ENCODE measurements at places on chromosomes 4 and X.

DNA sequence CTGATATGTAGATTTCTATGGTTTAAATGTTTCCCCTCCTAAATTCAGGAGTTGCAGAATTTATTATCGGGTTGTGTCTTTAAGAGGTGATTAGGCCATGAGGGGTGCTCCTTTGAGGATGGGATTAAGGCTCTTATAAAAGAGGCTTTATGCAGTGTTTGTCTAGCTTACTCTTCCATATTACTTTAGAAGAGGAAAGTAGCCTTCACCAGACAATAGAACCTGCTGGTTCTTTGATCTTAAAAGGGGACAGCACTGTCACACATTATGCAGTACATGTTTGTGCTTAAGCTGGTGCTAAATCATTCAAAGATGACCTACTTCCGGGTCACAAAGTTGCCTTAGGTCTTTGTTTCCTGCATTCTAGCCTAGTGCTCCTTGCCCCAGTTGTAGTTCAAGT, 81.0 kb downstream of the CPXCR1 start:
- no peak for DNase-seq

GRCh38 chrX:118964252-118964651, 10.2 kb upstream of the LONRF3 start:
- DNase-seq, result no peak

- DNase-seq, result peak; percentile 82
Measured at GRCh38 chr4:172850838-172851237, 317.8 kb upstream of the GALNT7 start.

GRCh38 chr4:3407171-3407771, 34.5 kb upstream of the HGFAC start:
- DNase-seq, result no peak

DNA sequence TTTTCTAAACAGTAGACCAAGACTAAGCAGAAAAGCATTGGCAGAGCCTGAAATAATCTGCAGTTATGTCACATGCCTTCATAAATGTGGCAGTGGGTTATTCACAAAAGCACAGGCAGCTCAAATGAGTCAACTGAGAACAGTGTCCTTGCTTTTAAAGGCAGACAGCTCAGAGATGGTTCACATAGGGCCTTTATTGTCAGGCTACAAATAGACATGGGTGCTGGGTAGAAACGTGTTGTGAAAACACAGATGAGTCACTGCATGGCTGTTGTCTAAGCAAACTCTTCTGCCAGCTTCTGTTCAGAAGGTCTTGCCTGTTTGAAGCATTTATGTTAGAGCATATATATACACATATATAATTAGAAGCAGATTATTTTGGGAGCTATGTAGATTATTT, 118.0 kb downstream of the SLC4A4 start:
- DNase-seq, result peak; percentile 91

DNA sequence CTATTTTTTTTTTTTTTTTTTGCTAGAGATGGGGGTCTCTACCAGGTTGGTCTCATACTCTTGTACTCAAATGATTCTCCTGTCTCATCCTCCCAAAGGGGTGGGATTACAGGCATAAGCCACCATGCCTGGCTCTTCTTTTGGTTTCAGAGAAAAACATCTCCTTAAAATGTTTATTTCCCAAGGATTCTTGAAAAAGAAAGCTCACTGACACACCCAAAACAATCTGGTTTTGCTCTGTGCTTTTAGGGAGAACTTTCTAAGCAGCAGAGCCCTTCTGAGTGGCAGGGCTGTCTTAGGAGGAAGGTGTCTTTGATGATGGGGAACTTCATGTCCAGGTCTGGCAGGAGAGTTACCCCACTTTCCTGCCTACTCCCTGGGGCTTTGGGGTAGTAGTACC, 1.2 kb downstream of the SOD3 start:
- DNase-seq, result no peak

GRCh38 chr4:122041312-122041711, 89.5 kb upstream of the TRPC3 start:
- no peak for DNase-seq

GRCh38 chrX:6019076-6019475, 209.6 kb downstream of the NLGN4X start:
- no peak for DNase-seq

DNA sequence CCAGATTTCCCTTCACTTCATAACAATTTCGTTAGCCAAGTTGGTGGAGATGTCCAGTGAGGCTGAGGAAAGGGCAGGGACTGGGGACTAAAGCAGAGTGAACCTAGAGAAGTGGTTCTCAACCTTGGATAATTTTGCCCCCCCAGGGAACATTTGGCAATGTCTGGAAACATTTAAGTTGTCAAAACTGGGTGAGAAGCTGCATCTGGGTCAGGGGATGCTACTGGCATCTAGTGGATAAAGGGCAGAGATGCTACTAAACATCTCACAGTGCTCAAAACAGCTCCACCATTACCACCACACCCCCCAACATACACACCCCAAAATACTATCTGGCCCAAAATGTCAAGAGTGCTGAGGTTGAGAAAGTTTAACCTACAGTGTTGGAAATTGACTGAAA, 32.0 kb upstream of the FGF16 start:
- DNase-seq, result peak; percentile 17

GRCh38 chr4:113823291-113823659, 61.7 kb upstream of the CAMK2D start:
- DNase-seq, result peak; percentile 8

- DNase-seq, result no peak
Measured at GRCh38 chrX:4193500-4194155, 480.2 kb upstream of the PRKX start.

- no peak for DNase-seq
Measured at GRCh38 chr4:6693231-6694176, at the start of gene S100P. Gene S100P, plus strand, starts transcription at chr4:6693878. Its CDS starts 55 bp downstream, at chr4:6693933.

- no peak for DNase-seq
Measured at GRCh38 chr4:122434285-122434684, 22.2 kb downstream of the IL2 start.

- peak; percentile 17 for DNase-seq
Measured at GRCh38 chr4:99507762-99508161, 3.1 kb upstream of the C4orf17 start.

- no peak for DNase-seq
Measured at GRCh38 chr4:83440148-83440814, 15.3 kb downstream of the HELQ start.

DNA sequence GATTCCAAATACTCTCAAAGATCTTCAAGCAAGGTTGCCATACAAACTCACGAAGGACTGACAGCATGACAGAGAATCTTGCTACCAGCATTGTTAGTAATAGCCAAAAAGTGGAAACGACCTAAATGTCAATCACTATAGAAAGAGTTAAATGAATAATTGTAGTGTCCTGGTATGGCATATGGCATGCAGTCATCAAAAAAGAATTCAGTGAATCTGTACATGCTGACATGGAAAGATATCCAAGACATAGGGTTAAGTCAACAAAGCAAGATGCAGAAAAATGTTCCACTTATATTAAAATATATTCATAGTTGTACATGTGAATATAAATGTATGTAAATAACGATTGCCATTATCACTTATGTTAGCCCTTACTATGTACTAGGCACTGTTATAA, 37.6 kb downstream of the SRPX2 start:
- peak; percentile 12 for DNase-seq

GRCh38 chrX:50211510-50211909, 6.9 kb downstream of the CCNB3 start:
- DNase-seq, result peak; percentile 17

GRCh38 chrX:87583679-87584078, 66.1 kb downstream of the KLHL4 start:
- no peak for DNase-seq

- no peak for DNase-seq
Measured at GRCh38 chr4:124936427-124936826, 223.9 kb upstream of the ANKRD50 start.

GRCh38 chrX:145848448-145848847, 30.8 kb downstream of the SLITRK2 start:
- no peak for DNase-seq

DNA sequence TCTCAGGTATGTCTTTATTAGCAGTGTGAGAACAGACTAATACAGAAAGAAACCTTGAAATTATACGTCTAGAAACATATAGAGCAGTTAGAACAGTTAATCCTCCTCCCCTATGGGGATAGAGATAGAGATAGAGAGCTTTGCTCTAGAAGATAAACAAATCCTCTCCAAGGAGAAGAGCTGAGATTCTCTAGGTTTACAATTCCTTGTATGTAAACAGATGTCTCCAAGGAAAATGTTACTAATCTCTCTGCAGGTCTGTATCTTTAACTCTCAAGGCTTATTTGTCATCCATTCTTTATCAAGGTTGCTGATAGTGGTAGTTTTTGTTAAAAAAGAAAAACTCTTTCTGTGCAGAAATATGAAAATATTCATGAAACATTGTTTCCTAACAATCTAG, 282.1 kb upstream of the GIMD1 start:
- no peak for DNase-seq

- no peak for DNase-seq
Measured at GRCh38 chr4:112156112-112156511, 10.9 kb downstream of the FAM241A start.

- DNase-seq, result no peak
Measured at GRCh38 chr4:79935274-79935673, 137.8 kb downstream of the ANTXR2 start.

DNA sequence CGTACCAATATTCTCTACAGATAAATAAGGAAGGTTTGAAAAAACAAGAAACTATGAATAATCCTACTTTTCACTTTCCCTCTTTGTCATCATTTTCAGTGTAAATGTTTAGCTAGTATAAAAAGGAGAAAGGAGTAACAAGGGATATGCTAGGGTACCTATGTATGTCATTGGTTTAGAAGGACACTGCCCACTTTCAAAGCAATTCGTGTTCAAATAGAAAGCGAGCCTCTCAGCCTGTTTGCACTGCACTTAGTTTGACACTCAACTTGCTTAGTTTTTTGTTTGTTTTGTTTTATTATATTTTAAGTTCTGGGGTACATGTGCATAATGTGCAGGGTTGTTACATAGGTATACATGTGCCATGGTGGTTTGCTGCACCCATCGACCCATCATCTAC, 21.6 kb upstream of the RXFP1 start:
- DNase-seq, result no peak

- DNase-seq, result no peak
Measured at GRCh38 chr4:80610199-80610598, 274.7 kb downstream of the CFAP299 start.

DNA sequence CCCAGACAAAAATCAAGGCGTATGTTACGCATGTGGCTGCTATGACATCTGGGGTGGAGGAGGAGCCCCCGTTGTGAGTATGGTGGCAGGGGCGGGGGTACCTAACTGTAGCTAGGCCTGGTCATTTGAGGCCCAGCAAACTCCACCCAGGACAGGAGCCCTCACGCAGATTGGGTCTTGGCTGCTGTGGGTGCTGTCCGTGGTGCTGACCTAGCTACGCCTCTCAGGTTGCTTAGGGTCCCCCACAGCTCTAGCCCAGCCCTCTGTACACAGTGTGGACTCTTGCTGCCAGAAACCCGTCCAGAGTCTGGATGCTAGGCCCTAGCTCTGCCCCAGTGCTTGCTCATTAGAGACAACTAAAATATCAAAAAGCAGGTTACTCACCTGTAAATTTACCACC, 146.7 kb upstream of the PSAPL1 start:
- DNase-seq, result peak; percentile 23

- peak; percentile 53 for DNase-seq
Measured at GRCh38 chr4:151291485-151291884, 14.5 kb downstream of the PRSS48 start.

DNA sequence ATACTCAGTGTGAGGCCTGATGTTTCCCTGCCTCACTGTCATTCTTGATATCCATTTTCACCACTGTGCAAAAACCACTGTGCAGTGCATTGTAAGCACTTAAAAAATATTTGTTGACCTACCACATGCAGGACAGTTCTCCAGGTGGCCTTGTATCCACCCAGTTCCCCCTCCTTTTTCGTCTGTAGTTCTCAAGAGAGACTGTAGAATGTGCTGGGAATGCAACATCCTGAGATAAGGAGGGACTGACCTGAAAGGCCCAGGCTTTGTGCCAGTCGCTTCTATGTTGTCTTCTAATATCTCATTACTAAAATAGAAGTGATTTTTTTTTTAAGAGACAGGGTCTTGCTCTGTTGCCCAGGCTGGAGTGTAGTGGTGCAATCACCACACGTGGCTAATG, 21.7 kb upstream of the PAQR3 start:
- no peak for DNase-seq

DNA sequence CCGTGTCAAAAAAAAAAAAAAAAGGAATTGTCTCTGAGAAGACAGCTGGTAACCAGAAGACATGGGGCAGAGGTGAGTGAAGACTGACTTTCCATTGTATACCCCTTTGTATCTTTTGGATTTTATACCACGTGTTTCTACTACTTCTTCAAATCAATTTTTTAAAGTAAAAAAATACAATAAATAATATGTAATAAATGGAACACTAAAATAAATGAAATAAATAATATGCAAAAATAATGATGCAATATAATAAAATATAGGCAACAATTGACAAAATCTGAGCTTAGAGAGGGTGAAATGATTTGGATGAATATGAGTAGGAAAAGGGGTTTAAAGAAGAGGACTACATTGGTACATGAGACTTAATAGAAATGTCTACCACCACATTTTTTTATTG, 155.8 kb downstream of the IL15 start:
- DNase-seq, result no peak

- peak; percentile 14 for DNase-seq
Measured at GRCh38 chr4:4704267-4704666, 155.2 kb upstream of the MSX1 start.

DNA sequence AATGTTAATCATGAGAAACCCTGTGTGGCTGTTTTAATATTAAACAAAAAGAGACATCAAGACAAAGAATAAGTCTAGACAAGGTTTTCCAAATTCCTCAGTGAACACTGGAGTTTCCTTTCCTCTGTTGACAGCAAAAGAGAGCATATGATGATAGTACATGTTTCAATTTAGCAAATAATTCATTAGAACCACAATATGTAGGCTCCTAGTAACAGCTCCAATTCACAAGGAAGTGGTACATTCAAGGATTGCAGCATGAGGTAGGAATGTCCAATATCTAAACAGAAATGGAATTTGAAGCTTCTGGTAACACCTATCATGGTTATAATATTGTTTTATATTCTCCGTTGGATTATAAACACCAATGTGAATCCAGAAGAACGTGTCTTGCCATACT, 203.8 kb upstream of the TECRL start:
- no peak for DNase-seq

DNA sequence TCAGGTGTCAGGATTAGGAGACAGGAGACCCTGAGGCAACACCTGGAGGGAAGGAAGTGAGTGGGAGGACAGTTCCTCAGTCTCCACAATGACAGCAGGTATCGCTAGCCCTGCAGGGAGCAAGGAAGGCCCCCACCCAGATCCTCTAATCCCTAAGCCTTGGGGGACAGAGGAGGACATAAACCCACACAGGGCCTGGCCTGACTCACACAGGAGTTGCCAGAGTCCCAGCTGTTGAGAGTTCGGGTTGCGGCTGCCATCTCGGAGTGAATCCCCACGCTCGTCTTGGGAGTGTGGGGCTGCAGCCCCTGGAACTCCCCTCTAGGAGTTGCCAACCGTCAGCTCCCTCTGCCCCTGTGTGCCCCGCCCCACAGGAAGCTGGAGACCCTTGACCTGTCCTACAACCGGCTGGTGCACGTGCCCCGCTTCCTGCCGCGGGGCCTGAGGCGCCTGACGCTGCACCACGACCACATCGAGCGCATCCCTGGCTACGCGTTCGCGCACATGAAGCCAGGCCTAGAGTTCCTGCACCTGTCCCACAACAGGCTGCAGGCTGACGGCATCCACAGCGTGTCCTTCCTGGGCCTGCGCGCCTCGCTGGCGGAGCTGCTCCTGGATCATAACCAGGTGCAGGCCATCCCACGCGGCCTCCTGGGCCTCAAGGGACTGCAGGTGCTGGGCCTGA, 9.2 kb upstream of the BGN start:
- DNase-seq, result no peak

GRCh38 chr4:165493359-165493758, 114.6 kb downstream of the CPE start:
- peak; percentile 69 for DNase-seq

All from ELR (cell line).